ENCODE measurements at places on chromosomes 7 and 10.

GRCh38 chr7:156780724-156781455, 112.1 kb downstream of the LMBR1 start:
- DNase-seq, result peak; percentile 54

GRCh38 chr10:120850911-120851865, at the start of gene WDR11:
WDR11 (plus strand) TSS chr10:120851362; CDS start chr10:120851421, 59 bp downstream.
- DNase-seq, result peak; percentile 85

- no peak for DNase-seq
These were observed 90.4 kb upstream of the MYO3A start for GRCh38 chr10:25843551-25844170.

DNA sequence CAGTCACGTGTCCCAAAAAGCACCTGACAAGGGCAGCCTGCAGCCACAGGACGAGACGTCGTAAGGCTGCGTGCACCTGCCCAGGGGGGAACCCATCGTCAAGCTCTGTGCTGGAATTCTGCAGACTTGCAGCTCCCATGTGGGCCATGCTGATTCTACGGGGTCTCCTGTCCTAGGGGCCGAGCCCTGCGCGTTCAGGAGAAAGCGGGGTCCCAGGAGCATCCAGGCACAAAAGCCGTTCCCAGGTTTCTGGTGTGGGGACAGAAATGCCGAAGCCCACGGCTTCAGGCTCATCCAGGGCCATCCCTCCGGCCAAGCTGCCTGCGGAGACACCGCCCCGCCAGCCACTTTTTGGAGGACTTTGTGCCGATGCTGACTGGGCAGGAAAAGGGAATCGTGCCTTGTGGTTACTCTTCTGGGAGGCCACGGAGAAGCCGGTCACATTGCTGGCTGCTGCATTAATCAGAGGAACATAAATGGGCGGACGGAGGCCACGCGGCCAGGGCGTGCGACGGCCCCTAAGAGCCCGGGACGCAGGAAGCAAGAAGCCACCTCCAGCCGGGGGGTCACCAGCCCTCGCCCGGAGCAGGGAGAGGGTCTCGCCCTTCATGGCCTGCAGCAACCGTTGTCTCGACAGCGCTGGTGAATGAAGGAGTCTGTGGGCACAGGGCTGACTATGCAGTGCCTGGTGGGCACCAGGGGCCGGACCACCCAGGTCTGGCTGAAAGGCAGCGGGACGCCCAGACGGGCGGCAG, 62.6 kb upstream of the PDGFA start:
- no peak for DNase-seq

DNA sequence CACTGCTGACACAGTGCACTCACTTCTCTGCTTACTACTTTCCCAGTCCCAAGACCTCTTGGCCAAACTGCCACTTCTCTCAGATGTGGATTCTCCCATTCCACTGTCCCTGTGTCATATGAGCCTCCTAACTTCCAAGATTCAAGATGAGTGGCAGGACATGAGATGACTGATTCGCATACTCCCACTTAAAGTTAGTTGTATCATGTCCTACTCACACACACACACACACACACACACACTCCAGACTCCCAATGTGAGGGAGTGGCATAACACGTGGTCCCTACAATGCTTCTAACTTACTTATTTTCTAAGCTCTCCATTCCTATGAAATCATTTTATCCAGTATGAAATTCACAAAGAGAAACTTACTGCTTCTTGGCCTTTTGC, 67.0 kb upstream of the CAV2 start:
- no peak for DNase-seq

DNA sequence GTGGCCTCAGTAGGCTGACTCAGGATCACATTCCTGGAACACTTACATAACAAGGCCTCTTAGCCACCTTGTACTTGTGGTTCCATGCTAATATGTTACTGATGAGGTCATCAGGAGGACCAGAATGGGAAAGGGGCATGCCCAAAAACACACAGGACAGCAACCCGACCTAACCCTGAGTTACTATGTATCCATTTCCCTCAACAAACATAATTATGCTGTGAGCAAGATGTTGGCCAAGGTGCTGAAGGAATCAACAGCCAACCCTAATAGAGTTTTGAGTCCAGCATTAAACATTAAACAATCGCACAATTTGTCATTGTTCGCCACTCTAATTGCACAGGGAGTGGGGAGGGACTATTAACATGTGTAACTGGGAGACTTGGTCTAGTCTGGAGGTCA, 129.4 kb downstream of the PLPP4 start:
- no peak for DNase-seq
